ENCODE measurements at places on chromosomes 4 and X. TPM values are rescaled to one million over a fixed set of nuclear protein-coding genes. Genes with fewer than 3 reads are reported as not detected.

The GAB3 gene
- 8.0 TPM for total RNA-seq

The WNK3 gene
- 8.7 TPM for total RNA-seq

The POF1B gene
- total RNA-seq, result 23.4 TPM

The TMEM175 gene
- 16.8 TPM for total RNA-seq

GRCh38 chr4:8644966-8645752 lies 52.6 kb downstream of the CPZ start:
- no peak for DNase-seq

- DNase-seq, result no peak
Observed at GRCh38 chr4:48375651-48376304, 34.4 kb downstream of the SLAIN2 start.

GRCh38 chrX:130114141-130114588 lies 3.9 kb upstream of the ELF4 start:
- DNase-seq, result no peak

GRCh38 chr4:183960962-183961541 lies 55.9 kb downstream of the STOX2 start:
- DNase-seq, result no peak

- no peak for DNase-seq
Observed at GRCh38 chr4:117425636-117426035, 340.3 kb upstream of the TRAM1L1 start.

DNA sequence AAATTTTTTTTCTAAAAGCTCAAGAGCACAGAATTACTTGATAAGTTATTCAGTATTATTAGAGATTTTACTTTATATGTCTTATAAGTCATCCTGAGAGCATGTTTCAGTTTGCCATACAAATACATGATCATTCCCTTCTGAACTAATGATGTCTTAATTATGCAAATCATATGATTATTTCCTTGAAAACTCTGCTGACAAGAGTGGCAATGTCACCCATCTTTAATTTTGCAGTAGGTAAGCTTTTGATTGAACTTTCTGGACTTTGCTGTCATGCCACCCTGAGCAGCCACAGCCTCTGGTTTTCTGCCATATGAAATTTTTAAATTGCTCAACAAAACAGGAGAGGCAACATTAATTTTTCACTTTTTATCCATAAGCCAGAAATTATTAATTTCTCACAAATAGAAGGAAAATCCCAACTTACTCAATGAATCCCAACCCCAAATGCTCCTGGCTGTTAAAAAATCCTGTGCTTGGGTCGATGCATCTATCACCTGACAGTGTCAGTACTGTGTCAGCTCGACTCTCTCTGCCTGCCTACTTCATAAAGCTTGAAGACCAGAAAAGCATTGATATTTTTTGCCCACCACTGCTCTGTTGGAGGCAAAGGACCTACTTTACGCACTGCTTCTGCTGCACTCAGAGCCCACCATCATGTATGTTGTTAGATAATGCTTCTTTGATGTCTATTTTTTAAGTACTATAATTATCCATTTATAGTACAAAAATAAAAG lies 11.6 kb upstream of the HADH start:
- DNase-seq, result no peak

DNA sequence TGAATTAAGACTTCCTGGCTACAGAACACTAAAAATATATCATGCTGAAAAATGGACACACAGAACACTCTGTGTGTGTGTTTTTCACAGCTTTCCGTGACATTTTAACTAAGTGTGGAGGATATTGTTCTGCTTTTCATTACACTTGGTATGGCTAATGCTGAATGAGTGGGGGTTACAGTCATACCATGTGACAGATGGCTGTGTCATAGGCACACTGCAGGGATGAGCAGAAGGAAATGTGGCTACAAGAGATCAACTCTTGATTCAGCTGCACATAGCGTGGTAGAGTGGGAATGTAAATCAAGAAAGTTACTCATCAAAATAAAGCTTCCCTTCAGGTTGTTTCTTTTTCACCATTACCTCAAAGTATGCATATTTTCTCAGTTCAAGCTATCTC lies 669.8 kb downstream of the IQCM start:
- no peak for DNase-seq

DNA sequence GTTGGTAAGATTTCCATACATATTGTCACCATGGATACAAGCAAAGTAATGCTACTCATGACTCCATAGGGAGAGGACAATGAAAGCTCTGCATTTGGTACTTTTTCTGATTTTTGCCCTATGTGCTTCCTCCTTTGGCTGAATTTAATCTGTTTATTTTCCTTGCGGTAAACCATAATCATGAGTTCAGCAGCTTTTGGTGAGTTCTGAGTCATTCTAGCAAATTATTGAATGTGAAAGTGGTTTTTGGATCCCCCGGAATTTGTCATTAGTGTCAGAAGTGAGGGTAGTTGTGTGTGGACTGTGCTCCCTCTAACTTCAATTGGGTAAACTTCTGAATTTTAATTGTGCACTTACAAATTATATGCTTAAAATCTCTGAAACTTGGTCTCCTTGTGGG lies 170.3 kb downstream of the MOSPD2 start:
- DNase-seq, result no peak
